Stimulated activated CD4-positive, alpha-beta T cell treated with anti-CD3 and anti-CD28 coated beads, Interleukin-12 subunit alpha, Interleukin-12 subunit beta, amount 100 ng/mL, for 24 hours (primary cell): ENCODE measurements at places on chromosomes 7 and 10.

DNA sequence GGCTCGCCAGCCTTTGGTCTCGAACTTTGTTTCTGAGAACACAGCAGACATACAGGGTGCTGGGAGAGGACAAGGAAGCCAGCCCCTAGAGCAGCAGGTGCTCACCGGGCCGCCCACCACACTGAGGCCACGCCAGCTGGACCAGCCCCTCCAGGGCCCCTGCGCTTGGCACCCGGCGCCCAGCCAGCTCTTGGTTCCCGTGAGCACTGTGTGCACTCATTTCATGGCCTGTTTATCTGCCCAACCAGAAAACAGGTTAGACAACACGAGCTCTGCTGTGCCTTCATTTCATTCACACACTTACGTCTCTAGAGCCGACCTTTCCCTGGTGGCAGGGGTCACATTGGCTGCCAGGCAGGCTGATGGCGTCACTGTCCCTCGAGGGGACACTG, 104.0 kb downstream of the CYTH3 start:
- DNase-seq = no peak

DNA sequence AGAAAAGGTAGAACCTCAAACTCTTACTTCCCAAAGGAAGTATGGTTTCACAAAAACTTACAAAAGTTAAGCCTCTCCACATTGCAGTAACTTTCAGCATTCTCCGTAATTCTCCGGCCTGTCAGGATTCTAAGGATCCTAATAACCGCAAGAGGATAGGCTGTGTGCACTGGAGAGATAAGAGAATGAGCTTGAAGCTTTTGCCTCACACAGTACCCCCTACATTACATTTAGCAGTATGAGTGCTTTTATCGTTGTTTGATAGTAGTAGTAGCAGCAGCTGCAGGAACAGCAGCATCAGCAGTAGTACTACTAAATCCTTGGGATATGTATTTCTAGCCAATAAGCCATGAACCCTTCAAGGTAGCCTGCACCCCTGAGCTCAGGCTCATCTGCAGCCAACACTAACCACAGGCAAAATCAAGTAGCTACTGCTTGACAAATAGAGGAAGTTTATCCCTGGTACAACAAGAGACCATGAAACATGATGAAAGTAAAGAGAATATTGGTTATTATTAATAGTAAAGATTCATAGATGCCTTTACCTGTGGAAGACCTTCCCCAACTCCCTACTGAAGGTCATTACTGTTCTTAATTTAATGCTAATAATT, 222.6 kb upstream of the CNTNAP2 start:
- DNase-seq = no peak

DNA sequence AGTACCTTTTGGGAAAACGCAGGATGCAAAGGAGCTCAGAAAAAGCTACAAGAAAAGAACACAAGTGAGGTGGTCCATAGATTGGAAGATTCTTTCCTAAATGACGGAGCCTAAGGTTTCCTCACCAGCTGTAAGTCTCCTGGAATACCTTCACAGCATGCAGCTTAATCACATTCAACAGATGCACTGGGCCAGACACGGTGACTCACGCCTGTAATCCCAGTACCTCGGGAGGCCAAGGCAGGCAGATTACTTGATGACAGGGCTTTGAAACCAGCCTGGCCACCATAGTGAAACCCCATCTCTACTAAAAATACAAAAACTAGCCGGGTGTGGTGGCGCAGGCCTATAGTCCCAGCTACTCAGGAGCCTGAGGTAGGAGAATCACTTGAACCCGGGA, 228.7 kb downstream of the FRMD4A start:
- no peak for DNase-seq

GRCh38 chr7:54349229-54349628, 192.9 kb upstream of the VSTM2A start:
- no peak for DNase-seq

DNA sequence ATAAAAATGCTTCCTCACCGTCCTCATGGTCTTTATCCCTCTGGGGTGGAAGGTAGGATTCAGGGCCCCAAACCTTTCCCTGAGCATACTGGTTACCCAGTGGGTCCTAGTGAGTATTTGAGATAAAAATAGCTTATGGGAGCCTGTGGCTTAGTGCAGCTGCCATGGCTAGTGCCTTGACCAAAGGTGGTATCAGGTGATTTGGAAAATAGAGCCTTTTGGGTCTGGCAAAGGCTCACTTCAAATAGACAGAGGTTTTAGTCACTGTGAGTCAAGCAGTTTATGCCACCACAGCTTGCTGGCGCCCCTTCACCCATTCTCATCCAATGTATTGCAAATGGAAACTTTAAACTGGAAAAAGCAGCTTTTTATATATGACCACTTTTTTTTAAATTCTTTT, 30.4 kb downstream of the PLAU start:
- no peak for DNase-seq

DNA sequence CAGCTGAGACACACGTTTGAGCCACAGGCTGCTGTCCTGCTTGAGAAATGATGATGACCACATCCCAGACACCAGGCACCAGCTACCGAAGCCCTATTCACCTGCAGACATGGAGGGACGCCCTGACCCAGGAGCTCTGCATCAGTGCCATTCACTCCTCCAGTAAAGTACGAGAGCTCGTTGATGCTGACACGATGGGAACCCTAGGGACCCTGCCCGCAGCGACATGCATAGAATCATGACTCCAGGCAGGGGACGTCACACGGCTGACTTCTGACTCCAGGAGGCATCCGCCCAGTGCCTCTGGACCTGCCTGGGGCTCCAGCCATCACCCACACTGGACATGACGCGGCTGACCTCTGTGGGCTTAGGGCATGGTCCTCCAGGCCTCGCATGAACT, 129.9 kb downstream of the ADARB2 start:
- no peak for DNase-seq

DNA sequence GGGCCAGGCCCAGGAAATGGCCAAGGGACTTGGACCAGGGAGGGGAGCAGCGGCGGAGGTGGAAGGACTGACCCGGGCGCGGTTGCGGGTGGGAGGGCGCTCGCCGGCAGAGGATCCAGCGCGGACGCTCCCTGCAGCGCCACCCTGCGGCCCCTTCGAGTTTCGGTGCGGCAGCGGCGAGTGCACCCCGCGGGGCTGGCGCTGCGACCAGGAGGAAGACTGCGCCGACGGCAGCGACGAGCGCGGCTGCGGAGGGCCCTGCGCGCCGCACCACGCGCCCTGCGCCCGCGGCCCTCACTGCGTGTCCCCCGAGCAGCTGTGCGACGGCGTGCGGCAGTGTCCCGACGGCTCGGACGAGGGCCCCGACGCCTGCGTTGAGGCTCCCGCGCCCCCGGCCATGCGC, 16.8 kb upstream of the ZNF467 start:
- DNase-seq = no peak

DNA sequence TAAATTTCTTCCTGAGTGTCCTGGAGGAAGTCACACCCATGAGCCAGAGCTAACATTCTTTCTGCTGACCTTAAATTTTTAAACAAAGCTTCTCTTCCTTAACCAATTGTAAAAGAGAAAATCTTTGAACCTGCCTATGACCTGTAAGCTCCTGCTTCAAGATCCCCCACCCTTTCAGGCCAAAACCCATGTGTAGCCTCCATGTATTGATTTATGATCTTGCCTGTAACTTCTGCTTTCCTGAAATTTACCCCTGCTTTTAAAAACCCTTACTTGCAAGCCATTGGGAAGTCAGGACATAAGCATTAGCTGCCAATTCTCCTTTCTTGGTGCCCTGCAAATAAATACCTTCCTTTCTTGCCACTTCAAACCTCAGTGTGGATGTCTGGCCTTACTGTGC, 68.5 kb upstream of the HECTD2 start:
- no peak for DNase-seq

- no peak for DNase-seq
Observed at GRCh38 chr10:33760056-33760943, 425.8 kb upstream of the NRP1 start.

DNA sequence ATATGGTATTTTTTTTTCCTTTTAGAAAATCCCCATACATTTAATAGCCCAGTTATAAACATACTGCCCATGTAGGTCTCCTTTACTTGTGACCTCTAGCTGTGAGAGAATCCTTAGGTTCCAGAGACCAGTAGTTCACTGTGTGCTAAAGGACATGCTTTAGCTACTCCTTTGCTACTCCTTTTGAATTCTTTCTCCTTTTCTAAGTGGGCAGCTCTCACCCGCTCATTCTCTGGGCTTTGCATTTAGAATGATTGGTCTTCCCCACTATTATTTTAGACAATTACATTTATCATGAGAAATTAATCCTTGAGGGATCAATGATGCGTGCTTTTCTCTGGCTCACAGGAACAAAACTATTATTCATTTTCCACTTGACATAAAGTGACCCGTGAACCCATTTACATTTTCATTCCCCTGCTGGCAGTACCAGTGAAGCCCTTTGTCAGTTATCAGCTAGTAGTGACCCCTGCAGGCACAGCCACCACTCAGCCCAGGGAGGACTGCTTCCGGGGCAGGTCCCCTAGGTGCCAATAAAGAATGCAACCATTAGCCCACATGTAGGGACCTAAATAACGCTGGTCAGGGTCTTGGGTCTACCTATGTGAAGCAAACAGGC, 844.3 kb downstream of the CNTNAP2 start:
- no peak for DNase-seq

- DNase-seq = no peak
Observed at GRCh38 chr7:113374955-113375354, 256.6 kb upstream of the SMIM30 start.

GRCh38 chr7:133513608-133514007, 260.7 kb downstream of the EXOC4 start:
- DNase-seq = no peak

DNA sequence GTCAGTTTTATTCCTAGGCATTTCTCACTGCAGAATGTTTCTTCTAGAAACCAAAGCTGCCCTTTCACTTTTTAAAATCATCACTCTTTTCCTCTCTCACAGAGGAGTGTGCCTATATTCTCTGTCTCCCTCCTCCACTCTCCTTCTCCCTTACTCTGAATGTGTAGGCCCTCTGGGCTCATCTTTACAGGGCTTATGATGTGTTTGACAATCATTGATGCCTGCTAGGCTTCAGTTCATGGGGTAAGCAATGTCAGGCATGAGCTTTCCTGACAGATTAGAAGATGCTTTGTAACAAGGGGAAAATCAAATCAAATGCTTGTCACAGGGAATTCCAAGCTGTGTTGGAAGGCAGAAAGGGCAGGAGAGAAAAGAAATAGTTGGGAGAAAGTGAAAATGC, 742.9 kb downstream of the SORCS3 start:
- DNase-seq = no peak

- DNase-seq = no peak
Observed at GRCh38 chr7:142454862-142455261, 197.0 kb upstream of the PRSS58 start.

DNA sequence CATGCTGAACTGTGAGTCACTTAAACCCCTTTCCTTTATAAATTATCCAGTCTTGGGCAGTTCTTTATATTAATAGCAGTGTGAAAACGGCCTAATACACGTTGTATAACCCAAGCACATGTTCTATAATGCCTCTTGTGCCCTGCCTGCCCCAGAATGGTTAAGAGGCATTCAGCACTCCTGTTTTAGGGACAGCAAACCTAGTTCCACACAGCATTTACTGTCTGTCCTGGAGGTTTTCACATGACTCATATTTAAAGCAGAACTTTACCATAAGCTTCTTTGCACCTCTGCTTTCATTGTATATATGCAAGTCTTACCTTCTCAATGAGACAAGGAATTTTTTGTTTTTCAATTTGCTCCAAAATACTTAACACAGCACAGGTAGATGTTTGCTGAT, 144.8 kb downstream of the ICA1 start:
- DNase-seq = no peak

DNA sequence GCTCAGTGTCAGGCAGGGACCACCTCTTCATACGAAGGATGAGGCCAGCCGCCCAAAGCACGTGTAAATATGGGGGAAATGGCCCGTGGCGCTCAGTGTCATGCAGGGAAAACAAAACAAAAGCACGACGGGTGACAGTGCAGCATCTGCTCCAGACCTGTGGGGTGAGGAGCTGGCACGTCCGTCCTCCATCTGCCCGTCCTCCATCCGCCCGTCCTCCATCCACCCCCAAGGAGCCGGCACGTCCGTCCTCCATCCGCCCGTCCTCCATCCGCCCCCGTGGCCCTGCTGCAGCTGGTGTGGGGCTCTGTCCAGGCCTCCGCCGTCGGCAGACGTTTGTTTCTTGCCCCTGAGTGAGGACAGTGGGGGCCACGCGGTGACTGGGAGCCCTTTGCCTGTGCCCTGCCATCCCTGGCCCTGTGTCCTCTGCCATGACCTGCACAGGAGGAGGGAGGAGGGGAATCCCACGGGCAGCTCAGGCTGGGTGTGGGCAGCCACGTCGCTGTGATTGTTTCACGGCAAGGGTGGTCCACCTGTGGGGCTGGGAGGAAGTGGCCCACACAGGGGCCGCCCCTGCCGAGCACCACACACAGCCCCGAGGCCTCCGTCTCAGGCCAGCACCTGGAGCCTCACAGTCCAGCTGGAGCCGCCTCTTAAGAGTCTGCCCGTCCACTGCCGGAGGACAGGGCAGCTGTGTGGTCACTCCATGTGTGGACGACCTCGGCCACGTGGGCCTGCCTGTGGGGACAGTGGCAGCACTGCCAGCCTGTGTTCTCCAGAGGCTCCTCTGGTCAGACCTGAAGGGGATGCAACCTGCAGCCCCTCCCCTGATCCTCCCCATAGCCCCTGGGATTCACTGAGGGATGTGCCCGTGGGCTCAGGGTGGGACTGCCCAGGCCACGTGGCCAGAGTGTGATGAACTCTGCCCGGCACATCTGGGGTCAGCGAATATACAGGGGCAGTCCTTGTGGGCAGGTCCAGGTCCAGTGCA, 38.2 kb upstream of the DPYSL4 start:
- DNase-seq = no peak

- no peak for DNase-seq
Observed at GRCh38 chr10:49218480-49218879, 30.3 kb upstream of the TMEM273 start.

- DNase-seq = no peak
Observed at GRCh38 chr7:143490717-143491306, 13.1 kb downstream of the TAS2R41 start.

GRCh38 chr7:2481195-2481594, 5.0 kb upstream of the GRIFIN start:
- no peak for DNase-seq

DNA sequence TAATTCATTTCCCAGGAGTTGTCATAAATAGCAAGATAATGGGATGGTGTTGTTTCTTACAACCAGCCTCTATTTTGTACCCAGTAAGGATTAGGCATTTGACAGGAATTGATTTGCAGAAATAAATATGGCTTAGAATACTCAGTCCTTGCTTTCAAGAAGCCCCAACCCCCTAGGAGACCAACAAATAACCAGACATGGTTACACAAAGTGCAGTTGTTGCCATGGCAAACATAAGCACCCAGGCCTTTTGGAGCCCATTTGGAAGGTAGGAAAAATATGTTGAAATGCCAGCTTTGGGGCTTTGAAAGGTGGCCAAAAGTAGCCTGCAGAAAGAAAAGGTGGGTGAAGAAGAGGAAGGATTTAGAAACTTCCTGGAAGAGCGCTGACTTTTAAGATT, 397.5 kb downstream of the CDC14C start:
- no peak for DNase-seq

- DNase-seq = no peak
Observed at GRCh38 chr10:100733329-100733728, 12.1 kb upstream of the PAX2 start.

GRCh38 chr7:152574892-152575548, 100.9 kb downstream of the XRCC2 start:
- no peak for DNase-seq

GRCh38 chr7:27735165-27735564, 4.8 kb upstream of the TAX1BP1 start:
- no peak for DNase-seq

- DNase-seq = no peak
Observed at GRCh38 chr7:157685430-157686284, 348.9 kb downstream of the DNAJB6 start.
